ENCODE measurements at places on chromosomes 7 and 10.

DNA sequence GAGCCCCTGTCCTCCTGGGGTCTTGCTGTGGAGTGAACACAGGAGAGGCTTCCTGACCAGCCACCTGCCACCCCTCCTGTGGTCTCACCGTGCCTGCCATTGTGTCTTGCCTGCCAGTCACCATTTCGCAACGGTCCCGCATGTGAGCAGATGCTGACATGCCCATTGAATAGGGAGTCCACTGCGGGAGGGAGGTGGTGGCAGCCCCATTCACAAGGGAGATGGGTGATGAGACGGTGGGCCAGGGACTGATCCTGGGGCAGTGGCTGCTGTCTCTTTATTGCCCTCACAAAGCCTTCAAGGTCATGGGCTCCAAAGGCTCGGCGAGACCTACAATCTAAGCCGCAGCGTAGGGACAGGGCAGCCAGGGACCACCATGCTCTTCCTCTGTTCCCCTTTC lies 76.0 kb upstream of the NPTX2 start:
- DNase-seq = no peak

GRCh38 chr7:111393011-111393754 lies 169.1 kb downstream of the IMMP2L start:
- DNase-seq = no peak

- no peak for DNase-seq
Observed at GRCh38 chr7:98305951-98306535, 24.6 kb downstream of the BRI3 start.

GRCh38 chr7:81484261-81484660 lies 285.6 kb downstream of the HGF start:
- no peak for DNase-seq

GRCh38 chr10:79375321-79376077 lies 28.2 kb downstream of the PPIF start:
- no peak for DNase-seq

- DNase-seq = no peak
Observed at GRCh38 chr7:143384148-143384547, 3.0 kb downstream of the ZYX start.

DNA sequence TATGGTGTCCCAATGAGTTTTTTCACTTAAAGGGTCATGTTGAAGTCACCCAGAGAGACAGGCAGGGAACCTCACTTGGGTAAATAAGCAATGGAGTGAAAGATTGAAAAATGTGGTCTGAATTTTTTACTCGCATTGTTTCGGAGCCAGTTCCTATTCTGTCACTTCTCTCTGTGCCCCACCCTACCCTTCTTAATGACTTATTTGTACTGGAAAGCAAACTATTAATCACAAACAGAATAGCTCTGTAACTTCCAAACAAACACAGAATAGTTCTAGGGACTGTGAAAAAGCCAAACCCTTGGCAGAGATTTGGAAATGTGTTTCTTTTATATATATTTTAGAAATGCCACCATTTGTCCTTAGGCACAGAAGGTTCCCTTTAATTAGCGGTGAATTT lies 76.0 kb downstream of the LRMDA start:
- no peak for DNase-seq

GRCh38 chr7:835485-836401 lies 3.5 kb downstream of the SUN1 start:
- DNase-seq = no peak

DNA sequence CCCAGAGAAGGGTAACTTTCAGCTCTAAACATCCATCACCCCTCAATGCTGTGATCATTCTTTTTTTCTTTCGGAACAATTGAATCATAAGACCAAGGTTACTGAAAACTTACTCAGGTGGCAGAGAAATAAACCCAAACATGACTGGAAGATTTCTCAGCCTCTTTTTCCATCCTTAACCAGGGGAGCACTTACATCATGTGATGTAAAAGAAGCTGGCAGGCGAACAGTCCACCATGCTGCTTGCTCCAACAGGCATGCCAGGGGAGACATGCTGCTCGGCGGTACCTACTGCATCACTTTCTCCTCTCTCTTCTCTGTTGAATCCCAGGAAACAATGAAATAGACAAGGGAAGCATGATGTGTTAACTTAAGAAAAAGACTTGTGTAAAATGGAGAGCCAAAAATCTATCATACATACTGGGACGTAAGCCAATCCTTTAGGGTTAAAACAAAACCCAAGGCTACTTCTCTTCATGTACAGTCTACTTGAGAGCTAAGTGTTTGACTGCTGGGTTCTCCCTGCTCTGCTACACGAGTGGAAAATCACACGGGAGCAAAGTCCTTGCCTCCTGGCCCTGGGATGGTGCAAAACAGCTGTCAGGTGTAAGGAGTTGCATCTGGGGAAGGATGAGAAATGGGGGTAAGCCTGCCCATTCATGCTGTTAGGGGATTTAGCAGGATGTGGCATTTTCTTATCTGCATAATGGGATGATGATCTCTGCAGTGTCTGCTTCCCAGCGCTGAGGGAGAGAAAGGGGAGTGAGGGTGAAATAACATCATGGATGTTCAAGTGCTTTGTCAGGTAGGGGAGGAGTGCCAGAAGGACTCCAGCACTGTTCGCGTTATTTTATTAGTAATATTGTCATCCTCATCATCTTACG lies 64.3 kb upstream of the ZNF438 start:
- no peak for DNase-seq

- no peak for DNase-seq
Observed at GRCh38 chr10:119059557-119059956, 21.1 kb downstream of the EIF3A start.

DNA sequence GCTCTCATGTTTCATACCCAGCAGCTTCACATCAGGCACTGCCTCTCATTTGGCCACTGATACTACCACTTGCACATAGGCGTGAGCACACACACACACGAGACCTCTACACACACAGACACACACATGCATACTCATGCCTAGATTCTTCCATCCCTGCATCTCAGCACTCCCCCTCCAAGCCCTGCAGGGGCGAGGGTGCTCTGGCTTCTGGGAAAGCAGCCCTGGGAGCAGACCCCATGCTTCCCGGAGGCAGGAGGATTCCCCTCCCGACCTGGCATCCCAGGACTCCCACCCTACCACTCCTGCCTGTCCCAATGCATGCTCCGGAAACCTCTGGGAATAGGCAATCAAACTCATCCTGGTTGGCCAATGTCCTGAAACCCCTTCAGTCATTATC lies 89.1 kb upstream of the SMNDC1 start:
- no peak for DNase-seq

- DNase-seq = no peak
Observed at GRCh38 chr7:115763347-115763746, 267.2 kb downstream of the TFEC start.

GRCh38 chr10:97623277-97623676 lies 10.0 kb downstream of the MORN4 start:
- DNase-seq = no peak

GRCh38 chr10:28996947-28997551 lies 291.8 kb upstream of the LYZL1 start:
- no peak for DNase-seq

DNA sequence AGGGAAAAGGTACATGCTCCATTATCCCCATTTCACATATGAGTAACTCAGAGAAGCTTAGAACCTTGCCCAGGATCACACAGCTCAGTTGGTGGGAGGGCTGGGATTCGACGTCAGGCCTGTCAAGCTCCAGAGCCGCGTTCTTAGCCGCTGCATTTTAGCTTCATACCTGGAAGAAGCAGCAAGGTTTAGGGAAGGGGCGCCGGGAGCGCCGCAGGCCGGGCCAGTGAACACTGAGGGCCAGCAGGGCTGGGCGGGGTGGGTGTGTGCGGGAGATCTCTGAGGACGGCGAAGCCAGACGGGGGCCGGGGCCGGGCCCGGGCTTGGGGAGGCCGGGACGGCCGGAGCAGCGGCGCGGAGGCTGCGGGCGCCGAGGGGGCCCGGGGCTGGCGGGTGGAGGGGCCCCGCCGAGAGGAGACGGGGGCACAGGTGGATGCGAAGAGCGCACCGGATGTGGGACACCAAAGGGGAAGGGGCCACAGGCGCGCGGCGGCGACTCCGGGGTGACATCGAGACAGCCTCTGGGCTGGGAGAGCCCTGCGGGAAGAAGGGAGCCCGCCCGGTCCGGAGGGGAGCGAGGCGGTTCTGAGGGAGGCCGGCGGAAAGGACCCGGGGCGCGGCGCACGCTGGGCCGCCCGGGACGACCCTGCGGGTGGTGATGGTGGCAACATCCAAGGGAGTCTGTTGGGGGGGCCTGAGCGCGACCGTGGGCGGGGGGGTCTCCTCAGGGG lies 498 bp downstream of the NDST2 start:
- peak; percentile 31 for DNase-seq

DNA sequence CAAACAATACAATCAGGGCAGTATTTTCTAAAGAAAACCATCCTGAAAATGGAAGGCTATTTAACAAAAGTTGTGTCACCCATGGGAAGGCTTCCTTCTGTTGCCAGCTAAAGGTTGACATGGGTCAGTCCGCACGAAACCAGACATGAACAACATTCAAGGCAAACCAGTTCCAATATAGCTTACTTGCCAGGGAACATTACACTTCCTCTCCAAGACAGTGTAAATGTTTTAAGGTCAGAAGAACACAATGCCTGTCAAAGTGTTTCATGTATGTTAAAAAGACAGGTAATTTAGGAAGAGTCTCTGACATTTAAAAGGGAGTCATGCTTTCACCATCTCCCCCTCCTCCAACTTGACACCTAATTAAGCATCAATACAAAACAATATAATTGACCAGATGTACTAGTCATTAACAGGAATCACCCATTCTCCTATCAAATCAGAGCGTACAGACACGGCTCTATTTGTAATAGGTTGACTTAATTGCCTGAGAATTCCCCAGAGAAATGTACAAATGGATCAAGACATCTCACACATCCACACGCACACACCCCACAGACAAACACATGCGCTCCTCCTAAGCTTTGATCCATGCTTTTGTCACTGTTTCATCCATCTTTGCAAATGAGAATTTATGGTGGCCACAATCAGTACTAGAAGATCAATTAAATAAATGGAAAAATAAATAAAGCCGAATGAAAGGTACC lies 69.5 kb downstream of the CACNA2D1 start:
- no peak for DNase-seq

DNA sequence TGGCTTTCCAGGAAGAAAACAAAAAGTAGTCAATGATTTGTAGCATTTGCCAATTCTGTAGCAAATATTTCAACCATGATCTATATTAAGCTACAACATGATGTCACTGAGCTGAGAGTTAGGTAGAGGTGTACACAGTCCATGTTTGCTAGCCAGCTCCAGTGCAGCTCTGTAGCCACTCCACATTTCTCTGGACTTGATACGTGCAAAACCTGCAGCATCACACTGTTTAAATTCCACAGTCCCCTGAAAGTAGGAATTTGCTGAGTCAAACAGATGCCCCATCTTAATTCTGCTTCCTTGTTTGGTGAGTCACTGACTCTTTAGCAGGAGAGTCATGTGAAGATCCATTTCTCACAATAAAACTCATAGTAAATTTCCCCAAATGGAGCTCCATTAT lies 89.8 kb upstream of the LRRTM3 start:
- DNase-seq = no peak

DNA sequence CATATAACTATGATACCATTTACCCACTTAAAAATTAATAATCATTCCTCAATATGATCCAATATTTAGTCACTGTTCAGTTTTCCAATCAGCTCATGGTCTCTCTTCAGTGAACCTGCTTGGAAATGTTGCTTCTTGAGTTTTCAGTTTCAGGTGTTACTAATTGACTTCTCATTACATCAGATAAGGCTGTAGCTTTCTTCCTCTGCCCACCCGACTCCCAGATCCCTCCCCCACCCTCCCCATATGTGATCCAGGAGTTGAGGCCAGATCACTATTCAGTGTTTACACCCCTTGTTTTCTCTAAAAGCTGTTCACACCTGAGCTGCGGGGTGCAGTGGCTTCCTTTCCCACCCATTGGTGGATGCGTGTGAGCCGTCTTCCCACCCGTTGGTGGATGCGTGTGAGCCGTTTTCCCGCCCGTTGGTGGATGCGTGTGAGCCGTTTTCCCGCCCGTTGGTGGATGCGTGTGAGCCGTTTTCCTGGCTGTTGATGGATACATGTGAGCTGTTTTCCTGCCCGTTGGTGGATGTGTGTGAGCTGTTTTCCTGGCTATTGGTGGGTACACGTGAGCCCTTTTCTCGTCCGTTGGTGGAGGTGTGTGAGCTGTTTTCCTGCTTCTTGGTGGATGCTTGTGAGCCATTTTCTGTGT lies 3.2 kb upstream of the MTG1 start:
- DNase-seq = no peak

DNA sequence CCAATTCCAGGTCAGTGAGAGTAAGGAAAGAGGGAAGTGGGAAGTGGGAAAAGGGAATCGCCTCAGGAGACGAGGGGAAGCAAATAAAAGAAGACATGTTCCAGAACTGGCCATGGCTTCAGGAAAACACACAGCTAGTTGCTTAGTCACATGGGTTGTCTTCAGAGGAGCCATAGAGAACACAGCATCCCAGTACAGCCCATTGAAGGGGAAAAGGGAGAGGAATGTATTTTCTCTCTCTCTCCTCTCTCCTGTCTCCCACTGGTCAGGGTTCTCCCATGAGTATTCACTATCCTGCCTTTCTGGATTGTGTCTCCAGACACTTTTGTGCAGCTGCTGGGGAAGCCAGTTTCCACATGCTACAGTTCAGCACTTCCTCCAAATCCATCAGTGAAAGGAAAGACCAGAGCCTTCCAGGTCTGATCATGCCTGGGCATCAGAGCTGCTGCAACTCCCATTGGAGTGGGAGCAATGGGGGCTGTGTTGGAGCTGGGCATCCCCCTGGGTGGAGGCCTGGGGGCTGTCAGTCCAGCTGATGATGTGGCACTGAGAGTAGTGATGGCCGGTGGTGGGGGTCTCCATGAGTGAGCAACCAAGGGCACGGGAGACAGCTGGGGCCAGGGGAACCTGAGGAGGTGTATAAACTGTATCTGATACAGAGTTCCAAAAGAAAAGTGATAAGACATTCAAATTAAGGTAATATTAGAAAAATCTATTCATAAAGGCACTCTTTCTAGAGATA lies 38.6 kb downstream of the MAP3K8 start:
- DNase-seq = no peak

DNA sequence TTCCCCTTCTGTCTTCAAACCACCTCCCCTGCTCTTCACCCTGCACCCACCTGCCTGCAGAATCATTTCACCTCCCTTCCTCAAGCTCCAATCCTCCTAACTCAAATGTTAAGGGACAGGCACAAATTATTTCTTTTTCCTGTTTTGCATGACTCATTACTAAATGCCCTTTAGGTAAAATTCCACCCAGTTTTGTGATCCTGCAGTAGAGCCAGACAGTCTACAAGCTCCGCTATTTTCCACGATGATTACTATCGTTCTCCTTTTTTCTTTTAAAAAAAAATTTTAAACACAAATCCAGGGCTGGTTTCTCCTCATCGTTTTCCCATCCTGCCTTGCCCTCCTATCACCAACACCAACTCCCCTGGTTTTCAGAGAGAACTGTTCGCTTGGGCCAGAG lies 186.8 kb upstream of the YAE1 start:
- no peak for DNase-seq
